H1 (cell line): ENCODE measurements at places on chromosomes 1 and 21. TPM values are rescaled to one million over a fixed set of nuclear protein-coding genes. Genes with fewer than 3 reads are reported as not detected.

DNA sequence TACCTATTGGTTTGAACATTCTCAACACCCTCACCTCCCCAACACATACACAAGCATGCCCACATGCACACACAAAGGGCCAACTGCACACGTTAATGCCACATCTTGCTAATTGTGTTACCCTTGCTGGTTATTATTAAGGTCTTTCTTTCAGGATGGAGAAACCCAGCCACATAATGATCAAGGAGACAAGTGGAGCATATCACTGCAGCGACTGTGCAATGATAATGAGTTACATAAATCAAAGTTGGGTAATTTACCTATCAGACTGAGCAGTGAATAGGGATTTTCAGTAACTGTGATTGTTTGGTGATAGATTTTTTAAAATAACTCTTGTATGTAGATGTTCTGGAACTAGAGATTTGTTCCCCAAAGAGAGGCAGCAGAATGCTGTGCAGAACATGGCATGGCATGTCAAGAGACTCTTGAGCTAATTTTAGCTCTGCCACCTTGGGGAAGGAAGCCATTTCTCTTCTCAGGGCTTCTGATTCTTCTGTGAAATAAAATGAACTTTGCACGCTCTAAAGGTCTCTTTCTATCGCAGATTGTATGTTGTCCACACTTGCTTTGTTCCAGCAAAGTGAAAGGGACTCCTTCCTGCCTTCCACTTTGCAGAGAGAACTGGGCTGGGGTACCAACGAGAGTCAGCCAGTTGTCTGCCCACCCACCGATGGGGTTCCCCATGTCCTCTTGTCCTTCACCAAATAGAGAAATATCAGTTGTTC is 126.0 kb upstream of the CAMK1G start:
- no peak overlapping the region for H3K27ac ChIP-seq
- H3K4me1 ChIP-seq = no peaks in the 10 kb centered on the region
- H3K4me3 ChIP-seq = no peak overlapping the region
- no peaks in the 10 kb centered on the region for H3K36me3 ChIP-seq
- no peaks in the 10 kb centered on the region for H3K27me3 ChIP-seq

DNA sequence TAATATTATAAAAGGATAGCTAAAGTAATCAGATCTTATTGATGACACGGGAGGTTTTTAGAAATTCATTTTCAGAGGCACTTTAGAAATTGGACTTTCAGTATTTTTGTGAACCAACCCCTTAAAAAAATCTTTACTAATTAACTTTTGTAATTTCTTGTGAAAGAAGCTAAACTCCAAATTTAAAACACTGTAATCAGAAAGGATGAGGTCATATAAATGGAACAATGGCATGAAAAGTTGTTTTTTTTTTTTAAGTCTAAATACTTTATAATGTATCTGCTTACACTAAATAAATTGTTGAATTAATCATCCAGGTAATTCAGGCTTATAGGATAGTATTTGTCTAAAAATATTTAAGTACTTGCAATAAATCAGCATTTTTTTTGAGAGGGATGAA is 9.0 kb downstream of the ZBTB18 start:
- no peak for DNase-seq
- H3K27ac ChIP-seq = no peak overlapping the region

- no peak overlapping the region for H3K4me3 ChIP-seq
- H3K27me3 ChIP-seq = no peaks in the 10 kb centered on the region
- H3K36me3 ChIP-seq = no peaks in the 10 kb centered on the region
- DNase-seq = no peak
- H3K4me1 ChIP-seq = no peaks in the 10 kb centered on the region
- H3K27ac ChIP-seq = no peak overlapping the region
These were observed 61.7 kb upstream of the EDN2 start for GRCh38 chr1:41545996-41546832.

DNA sequence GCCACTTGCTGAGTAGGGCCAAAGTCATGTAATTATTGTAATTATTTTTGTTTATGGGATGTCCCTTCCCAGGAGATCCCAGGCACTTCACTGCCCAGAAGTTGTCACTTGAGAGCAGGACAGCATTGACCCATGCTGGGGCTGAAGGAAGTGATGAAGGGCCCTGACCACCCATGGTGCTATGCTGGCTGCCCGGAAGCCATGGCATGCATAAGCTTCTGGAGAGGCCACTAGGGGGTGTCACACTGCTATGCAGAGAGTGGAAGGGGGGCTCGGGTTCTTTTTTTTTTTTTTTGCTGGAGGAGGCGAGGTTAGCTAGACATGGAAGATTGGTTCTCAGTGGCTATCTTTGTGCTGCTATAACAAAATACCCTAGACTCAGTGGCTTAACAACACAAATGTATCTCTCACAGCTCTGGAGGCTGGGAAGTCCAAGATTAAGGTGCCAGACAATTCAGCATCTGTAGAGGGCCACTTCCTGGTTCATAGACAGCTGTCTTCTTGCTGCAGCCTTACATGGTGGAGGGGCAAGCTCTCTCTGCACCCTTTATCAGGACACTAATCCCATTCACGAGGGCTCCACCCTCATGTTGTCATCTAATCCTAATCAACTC is 84.9 kb downstream of the CNIH3 start:
- no peak overlapping the region for H3K27ac ChIP-seq
- DNase-seq = peak; percentile 66
- H3K36me3 ChIP-seq = no peaks in the 10 kb centered on the region
- no peak overlapping the region for H3K4me3 ChIP-seq

- DNase-seq = no peak
- H3K27ac ChIP-seq = no peak overlapping the region
- no peak overlapping the region for H3K4me3 ChIP-seq
- no peaks in the 10 kb centered on the region for H3K36me3 ChIP-seq
These were observed 60.5 kb downstream of the MAP3K7CL start for GRCh38 chr21:29190923-29191331.

TRAPPC10 gene
- 29.8 and 31.0 TPM in 2 replicates for total RNA-seq

LIPI gene
- total RNA-seq = not detected in 2 replicates

BTBD19 gene
- 1.1 and 1.5 TPM in 2 replicates for total RNA-seq

DSCAM gene
- 0.15 and 0.17 TPM in 2 replicates for total RNA-seq

SCP2 gene
- total RNA-seq = 53.0 and 54.3 TPM in 2 replicates
